Uterus (tissue), 4 donors: ENCODE measurements at places on chromosomes 1 and 21. TPM values are rescaled to one million over a fixed set of nuclear protein-coding genes. Genes with fewer than 3 reads are reported as not detected.
A peak's percentile ranks its signal among the peaks of the same experiment; 100 is the strongest.

The SPATA17 gene
- 2.4 TPM for total RNA-seq

DNA sequence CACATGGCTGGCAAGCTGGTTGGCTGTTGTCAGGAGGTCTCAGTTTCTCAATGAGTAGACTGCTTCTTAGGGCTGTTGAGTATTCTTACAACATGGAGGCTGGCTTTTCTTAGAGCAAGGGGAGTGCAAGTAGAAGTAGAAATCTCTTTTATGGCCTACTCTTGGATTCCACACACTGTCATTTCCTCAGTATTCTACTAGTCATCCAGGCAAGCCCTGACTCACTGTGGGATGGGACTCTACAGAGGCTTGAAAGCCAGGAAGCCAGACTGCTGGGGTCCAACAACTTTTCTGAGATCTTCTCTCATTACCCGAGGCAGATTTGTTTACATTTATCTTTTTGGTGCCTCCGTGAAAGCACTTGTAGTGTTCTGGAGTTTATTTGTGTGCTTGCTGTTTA is 196.2 kb upstream of the APP start:
- no peak overlapping the region for H3K27ac ChIP-seq
- H3K4me1 ChIP-seq: no peaks in the 10 kb centered on the region
- no peaks in the 10 kb centered on the region for H3K27me3 ChIP-seq
- H3K36me3 ChIP-seq: no peaks in the 10 kb centered on the region

GRCh38 chr1:11927866-11928592 is 1.8 kb upstream of the KIAA2013 start:
- no peaks in the 10 kb centered on the region for H3K36me3 ChIP-seq
- no peaks in the 10 kb centered on the region for H3K27me3 ChIP-seq
- no peak overlapping the region for H3K4me3 ChIP-seq
- DNase-seq: no peak

- no peak overlapping the region for H3K27ac ChIP-seq
- no peaks in the 10 kb centered on the region for H3K27me3 ChIP-seq
- H3K36me3 ChIP-seq: no peaks in the 10 kb centered on the region
These were observed 207.6 kb upstream of the HMCN1 start for GRCh38 chr1:185526344-185527307.

DNA sequence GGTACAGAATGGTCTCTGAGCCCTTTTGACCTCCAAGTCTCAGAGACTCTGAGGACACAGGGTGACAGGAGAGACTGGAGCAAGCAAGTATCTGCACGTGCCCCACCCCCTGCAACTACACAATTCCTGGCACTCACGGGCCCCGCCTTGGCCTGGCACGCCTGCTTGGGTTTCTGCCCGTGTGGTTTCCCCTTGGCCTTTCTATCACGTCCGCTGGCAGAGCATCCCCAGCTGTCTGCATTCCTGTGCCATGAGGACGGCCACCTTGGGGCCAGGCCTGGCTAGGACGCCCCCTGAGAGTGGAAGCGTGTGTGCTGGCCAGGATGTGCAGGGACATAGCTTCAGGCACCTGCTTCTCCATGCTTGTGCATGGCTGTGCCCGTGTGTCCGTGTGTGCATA is 14.3 kb upstream of the EDN2 start:
- DNase-seq: no peak
- H3K27ac ChIP-seq: peak overlapping the region; percentile 98
- no peaks in the 10 kb centered on the region for H3K27me3 ChIP-seq
- no peaks in the 10 kb centered on the region for H3K4me1 ChIP-seq

DNA sequence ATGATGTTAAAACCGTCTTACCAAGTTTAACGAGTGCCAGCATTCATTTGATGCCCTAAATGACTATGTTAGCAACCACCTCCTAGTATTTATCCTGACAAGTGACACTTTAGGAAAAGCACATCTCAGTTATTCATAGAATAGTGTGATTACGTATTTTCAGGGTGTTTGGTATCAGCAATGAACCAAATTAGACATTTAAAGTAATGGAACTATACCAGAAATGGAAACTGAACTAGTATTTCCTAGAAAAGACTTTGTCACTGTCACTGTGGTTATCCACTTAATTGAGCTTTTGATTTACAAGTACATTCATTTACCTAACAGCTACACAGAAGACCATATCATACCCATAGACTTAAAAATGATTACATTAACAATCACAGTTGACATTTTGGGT is 3.6 kb upstream of the IL12RB2 start:
- H3K4me3 ChIP-seq: no peak overlapping the region
- no peaks in the 10 kb centered on the region for H3K4me1 ChIP-seq
- H3K27ac ChIP-seq: no peak overlapping the region

GRCh38 chr1:203035111-203036000 is 9.1 kb downstream of the PPFIA4 start:
- no peaks in the 10 kb centered on the region for H3K4me1 ChIP-seq
- no peak overlapping the region for H3K4me3 ChIP-seq
- no peaks in the 10 kb centered on the region for H3K27me3 ChIP-seq
- H3K27ac ChIP-seq: no peak overlapping the region
- no peaks in the 10 kb centered on the region for H3K36me3 ChIP-seq
- no peak for DNase-seq

The RNF186 gene
- total RNA-seq: 0.29 TPM

The ALG14 gene
- 0.51 TPM for total RNA-seq

DNA sequence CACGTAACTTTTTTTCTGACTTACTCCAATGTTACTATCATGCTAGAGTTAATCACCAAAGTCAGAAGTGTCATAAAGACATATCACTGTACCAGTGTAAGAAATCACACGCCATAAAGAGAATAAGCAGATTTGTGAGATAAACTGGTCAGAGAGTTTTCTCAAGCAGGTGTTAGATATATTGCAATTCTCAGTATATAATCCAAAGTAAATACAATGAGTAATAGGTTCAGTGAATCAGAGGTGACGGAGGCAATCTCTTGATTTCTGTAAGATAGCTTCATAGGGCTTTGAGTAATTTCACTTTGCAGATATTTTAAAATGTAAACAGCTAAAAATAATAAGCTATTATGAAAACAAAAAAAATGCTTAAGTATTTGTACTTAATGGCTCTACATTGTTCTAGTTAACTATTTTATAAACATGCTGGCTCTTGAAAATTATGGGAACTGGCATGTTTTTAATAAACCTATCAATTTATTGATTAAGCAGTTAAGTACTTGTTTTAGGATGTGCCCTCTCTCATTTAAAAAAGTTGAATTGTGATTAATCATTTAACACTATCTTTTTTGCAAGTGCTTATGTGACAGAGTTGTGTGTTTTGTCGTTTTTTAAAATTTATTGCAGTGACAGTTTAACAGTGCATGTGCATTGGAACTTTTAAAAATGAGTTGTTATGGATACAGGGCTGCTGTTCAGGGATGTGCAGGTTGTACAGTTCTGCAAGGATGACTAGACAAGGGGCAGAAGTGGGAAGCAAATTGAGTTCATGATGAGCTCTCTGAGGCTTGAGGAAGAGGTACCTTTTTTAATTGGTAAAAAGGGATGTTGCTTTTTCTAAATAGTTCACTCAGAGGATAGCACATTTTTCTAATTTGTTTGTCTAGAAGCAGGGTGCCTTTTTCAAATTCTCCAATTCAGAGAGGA is 119.1 kb downstream of the USP25 start:
- no peak overlapping the region for H3K4me3 ChIP-seq
- no peak overlapping the region for H3K27ac ChIP-seq
- no peaks in the 10 kb centered on the region for H3K27me3 ChIP-seq
- no peak for DNase-seq

DNA sequence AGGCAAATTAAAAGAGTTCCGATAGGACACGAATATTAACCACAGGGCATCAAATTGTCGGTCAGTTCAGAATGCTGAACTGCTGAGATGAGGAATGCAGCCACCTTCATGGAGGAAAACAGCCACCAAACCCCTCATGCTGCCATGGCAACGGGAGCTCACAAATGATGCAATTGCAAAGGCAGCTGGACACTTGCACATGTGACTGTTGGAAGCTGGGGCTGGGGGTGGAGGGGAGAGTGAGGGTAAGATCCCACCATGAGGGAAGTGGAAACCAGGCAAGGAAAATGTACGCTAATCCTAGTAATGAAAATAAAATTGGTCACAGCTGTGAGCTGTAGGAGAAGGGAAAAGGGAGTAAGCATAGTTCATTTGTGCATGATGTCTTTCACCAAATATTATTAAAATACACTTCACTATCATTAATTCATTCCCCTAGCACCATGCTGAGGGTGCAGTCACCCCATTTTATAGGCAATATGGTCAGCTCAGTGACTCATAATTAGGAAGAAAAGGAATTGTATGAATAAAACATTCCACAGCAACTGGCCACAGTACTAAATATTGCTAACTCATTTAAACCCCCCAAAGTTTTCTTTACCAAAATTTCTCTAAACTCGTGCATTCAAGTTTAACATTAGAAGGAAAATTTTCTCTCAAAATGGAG is 15.3 kb downstream of the BECN2 start:
- DNase-seq: no peak
- no peak overlapping the region for H3K27ac ChIP-seq
- H3K4me3 ChIP-seq: no peak overlapping the region
- H3K27me3 ChIP-seq: no peaks in the 10 kb centered on the region

The RIMKLA gene
- not detected for total RNA-seq

- H3K27me3 ChIP-seq: no peaks in the 10 kb centered on the region
- no peak overlapping the region for H3K4me3 ChIP-seq
- H3K4me1 ChIP-seq: no peaks in the 10 kb centered on the region
These were observed 582.5 kb upstream of the RGS18 start for GRCh38 chr1:191575746-191576145.

The BRDT gene
- not detected for total RNA-seq

The PRR9 gene
- total RNA-seq: not detected

The MACF1 gene
- total RNA-seq: 602 TPM

- H3K4me3 ChIP-seq: no peak overlapping the region
- DNase-seq: no peak
- no peak overlapping the region for H3K27ac ChIP-seq
- H3K4me1 ChIP-seq: no peaks in the 10 kb centered on the region
- H3K36me3 ChIP-seq: no peaks in the 10 kb centered on the region
These were observed 18.9 kb downstream of the LACTBL1 start for GRCh38 chr1:22953740-22954141.

GRCh38 chr1:233055879-233056641 is 105.6 kb downstream of the NTPCR start:
- no peaks in the 10 kb centered on the region for H3K36me3 ChIP-seq
- DNase-seq: no peak

- H3K27ac ChIP-seq: no peak overlapping the region
- H3K36me3 ChIP-seq: no peaks in the 10 kb centered on the region
- H3K4me1 ChIP-seq: no peaks in the 10 kb centered on the region
- no peak overlapping the region for H3K4me3 ChIP-seq
These were observed 71.6 kb upstream of the KCND3 start for GRCh38 chr1:112061056-112061455.

GRCh38 chr1:215661033-215661432 is 93.9 kb downstream of the KCTD3 start:
- DNase-seq: no peak
- no peaks in the 10 kb centered on the region for H3K4me1 ChIP-seq
- H3K36me3 ChIP-seq: no peaks in the 10 kb centered on the region
- no peaks in the 10 kb centered on the region for H3K27me3 ChIP-seq
- H3K4me3 ChIP-seq: no peak overlapping the region
- no peak overlapping the region for H3K27ac ChIP-seq

The AGL gene
- total RNA-seq: 15.5 TPM

DNA sequence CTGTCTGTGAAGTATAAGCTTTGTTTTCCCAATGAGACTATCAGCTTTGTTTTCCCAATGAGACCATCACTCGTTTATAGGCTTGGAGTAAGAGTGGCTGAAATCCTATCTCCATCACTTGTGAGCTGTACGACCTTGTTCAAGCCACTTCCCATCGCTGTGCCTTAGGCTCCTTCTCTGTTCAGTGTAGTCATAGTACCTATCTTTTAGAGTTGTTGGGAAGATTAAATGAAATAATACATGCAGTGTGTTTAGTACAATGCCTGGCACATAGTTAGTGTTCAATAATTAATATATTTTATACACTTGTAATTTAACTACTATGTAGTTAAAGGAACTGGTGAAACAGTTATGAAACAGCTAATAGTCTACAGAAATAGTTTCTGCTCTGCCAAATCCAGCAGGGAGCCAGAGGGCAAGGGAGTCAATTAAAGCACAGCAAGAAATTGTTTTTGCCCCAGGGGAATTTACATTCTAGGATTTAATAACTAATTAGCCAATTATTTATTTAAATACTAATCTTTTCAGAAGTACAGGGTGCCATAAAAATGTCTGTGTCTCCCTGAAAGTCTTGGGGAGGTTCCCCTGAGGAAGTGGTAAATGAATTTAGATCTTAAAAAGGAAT is 139.3 kb upstream of the HMCN1 start:
- no peaks in the 10 kb centered on the region for H3K4me1 ChIP-seq
- no peaks in the 10 kb centered on the region for H3K36me3 ChIP-seq
- H3K4me3 ChIP-seq: no peak overlapping the region

- H3K4me3 ChIP-seq: no peak overlapping the region
- H3K27me3 ChIP-seq: no peaks in the 10 kb centered on the region
- no peaks in the 10 kb centered on the region for H3K4me1 ChIP-seq
- no peak for DNase-seq
- no peaks in the 10 kb centered on the region for H3K36me3 ChIP-seq
- no peak overlapping the region for H3K27ac ChIP-seq
These were observed 11.6 kb downstream of the SLC6A17 start for GRCh38 chr1:110161849-110162248.

- H3K27me3 ChIP-seq: no peaks in the 10 kb centered on the region
- H3K36me3 ChIP-seq: no peaks in the 10 kb centered on the region
- no peak overlapping the region for H3K4me3 ChIP-seq
- DNase-seq: no peak
- H3K27ac ChIP-seq: no peak overlapping the region
- no peaks in the 10 kb centered on the region for H3K4me1 ChIP-seq
These were observed 505.2 kb upstream of the NR5A2 start for GRCh38 chr1:199522338-199522737.

The KCNQ4 gene
- 13.4 TPM for total RNA-seq

The ITGB2 gene
- total RNA-seq: 20.2 TPM

DNA sequence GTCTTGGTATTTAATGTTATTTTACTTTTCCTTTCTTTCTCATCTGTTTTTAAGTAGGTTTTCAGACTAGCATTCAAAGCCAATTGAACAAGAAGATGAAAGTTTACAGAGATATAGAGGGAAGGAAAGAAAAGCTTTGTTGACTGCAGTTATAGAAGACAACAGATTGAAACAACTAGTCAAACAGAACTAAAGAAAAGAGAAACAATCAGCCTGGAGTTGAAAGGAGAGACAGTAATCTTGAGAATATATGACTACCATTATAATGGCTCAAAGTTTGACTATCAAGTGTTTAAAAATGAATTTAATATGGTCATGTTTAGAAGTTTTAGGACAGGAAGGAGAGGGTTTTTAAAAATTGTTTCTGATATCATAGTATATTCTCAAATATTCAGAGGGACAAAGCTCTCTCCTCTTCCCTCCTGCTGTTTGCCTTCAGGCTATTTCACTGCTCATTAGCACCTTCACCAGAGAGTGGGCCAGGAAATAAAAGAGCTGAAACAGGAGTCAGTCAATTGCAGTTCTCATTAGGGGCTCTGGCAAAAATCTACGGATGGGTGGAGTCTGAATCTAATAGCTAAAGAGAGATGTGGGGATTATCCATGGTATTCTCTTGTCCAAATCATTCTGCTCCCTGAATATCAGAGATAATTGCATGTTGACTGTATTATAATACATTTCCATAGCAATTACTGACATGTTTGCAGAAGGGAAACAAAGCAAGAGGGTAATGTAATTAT is 577.8 kb downstream of the BRINP3 start:
- DNase-seq: no peak
- H3K27me3 ChIP-seq: no peaks in the 10 kb centered on the region
- no peaks in the 10 kb centered on the region for H3K4me1 ChIP-seq
- no peaks in the 10 kb centered on the region for H3K36me3 ChIP-seq
